ENCODE measurements at places on chromosomes 7 and 10.

DNA sequence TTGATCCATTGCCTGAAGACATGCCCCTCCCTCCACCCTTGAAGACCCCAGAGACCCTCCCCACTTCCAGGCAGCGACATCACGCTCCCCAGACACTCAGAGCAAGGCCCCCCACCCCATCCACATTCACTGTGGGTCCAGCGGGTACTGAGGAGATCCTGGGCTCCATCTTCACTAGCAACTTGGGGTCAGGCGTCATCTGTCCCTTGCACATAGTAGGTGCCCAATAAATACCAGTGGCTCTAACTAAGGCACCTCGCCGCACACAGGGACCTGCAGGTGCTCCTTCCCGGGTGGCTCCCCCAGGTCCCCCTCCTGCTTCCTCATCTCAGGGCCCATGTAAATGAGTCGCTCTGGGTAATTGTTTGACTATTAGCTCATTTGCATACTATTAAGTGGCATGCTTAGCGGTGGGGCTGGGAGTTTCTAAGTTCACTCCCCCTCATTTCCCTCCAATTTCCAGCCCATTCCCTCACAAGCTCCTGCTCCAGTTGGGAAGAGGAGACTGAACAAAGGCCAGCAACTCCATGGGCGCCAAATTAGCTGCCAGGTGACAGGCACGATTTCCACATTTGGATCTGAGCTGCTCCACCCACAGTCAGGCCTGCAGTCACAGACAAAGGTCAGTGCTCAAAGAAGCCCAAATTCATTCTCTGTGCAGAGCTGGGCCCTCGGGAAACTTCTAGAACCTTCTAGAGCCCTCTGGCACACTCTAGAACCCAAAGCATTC, 29.7 kb downstream of the EBF3 start:
- no peak for DNase-seq

DNA sequence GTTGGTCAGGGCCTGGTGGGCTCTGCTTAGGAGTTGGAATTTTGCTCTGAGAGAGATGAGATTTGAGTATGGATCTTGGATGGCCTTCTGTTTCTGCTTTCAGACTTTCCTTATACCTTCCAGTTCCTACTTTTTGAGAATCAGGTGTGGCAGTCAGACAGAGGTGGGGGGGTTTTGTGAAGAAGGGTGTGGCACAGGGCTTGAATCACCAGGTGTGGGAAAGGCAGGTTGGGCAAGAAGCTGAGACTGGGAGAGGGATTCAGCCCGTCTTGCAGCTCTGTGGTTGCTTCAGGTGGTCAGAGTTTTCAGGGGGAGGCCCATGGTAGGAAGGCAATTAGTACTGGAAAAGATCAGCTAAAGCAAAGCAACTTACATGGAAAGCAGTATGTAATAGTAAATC, 340.2 kb downstream of the LRMDA start:
- DNase-seq: no peak

DNA sequence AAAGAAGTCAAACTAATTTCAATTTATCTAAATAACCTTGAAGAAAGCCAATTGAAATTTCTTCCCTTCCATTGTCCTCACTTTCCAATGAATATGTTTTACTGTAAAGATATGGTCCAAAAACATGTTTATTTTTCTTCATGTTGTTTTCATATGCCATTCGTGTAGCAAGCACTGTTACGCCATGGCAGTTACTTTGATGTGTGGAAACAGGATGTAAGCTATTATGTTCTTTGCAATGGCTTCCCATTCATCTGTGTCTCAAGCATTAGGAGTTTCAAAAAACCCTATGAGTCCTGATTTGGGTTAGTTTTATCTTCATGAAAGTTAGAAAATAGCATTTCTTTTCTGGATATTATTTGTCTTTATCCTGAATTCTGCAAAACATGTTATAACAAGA, 31.0 kb downstream of the GPR141 start:
- no peak for DNase-seq

DNA sequence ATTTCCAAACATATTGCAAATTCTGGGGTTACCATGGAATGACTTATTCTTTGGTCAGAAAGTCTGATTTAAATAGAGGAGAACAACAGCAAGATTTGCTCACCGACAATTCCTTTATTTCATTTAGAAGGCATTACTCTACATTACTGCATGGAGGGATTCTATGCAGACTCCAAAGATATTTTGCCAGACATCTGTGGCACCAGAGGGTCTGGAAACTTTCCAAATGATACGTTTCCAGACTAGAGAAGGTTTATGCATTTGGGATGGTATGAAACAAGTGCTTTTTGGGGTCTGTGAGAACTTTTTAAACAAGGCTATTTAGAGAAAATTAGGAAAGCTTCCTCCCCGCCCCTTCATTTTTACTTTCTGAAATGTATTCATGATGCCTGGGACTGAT, 125.3 kb downstream of the SAMD9 start:
- no peak for DNase-seq

DNA sequence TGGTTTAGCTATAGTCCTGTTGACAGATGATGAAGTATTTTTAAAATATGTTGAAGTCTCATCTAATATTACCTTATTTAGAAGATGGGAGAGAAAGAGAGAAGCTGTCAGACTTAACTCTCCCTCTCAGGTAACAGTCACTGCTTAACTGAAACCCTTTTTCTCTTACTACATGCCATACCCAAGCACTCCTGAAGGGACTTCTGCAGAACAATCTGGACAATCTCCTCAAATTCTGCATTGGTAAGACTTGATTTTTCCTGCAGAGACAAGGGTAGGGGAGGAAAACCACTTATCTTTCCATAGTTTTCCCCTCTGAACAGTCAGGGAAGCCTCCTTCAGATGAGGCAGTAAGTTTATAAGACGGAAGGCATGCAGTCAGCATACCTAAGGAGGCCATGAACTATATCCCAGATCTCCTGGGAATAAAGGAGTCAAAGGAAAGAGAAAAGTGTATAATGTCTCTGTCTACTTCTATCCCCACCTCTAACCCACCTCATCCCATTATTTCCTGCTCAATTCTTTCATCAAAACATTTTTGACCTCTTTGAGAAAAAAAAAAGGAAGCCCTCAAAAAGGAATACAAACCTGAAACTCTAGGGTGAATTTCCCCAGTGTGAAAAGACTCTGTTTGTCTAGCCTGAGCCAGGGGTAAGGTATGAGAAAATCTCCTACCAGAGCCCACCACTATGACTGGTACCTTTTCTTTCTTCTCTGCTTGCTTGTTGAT, 9.4 kb downstream of the ZCWPW1 start:
- DNase-seq: no peak

GRCh38 chr7:41889040-41889439, 186.2 kb upstream of the INHBA start:
- DNase-seq: no peak

- DNase-seq: no peak
These were observed 49.0 kb downstream of the PRR15 start for GRCh38 chr7:29612596-29612995.

DNA sequence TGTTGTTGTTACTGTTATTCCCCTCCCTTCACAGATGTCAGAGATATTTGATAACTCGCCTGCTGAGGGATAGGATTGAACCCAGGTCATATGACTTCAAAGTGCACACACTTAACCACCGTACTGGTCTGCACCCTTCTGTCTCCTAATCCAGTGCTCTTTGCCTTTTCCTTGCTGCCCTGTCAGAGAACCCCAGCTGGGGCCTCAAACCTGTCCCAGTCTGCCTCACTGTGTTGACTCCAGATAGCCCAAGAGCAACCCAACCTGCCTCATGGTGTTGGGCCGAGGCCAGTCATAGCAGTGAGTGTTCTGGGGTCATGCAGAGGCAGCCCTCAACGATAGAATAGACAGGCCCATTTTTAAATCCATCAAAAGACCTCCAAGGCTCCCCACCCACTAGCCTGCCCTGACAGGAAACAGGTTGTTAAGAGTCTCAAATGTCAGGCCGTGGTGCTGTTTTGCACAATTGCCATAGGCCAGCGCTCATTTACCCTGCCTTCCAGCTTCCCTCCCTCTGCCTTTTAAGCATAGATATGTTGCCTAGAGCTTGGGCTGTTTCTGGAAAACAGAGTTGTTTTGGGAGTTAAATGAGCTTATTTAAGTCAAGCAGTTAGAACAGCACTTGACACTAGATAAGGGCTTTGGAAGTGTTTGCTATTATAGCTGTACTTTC, 37.0 kb upstream of the PDCD4 start:
- DNase-seq: no peak

- no peak for DNase-seq
These were observed 560.8 kb upstream of the FZD8 start for GRCh38 chr10:36202881-36203280.
